ENCODE measurements at places on chromosomes 5 and 9. TPM values are rescaled to one million over a fixed set of nuclear protein-coding genes. Genes with fewer than 3 reads are reported as not detected.

CD14 gene
- 34.7 TPM for total RNA-seq

SPTAN1 gene
- 257 TPM for total RNA-seq

- DNase-seq = no peak
Observed at GRCh38 chr5:64384765-64385164, 121.0 kb upstream of the RGS7BP start.

DNA sequence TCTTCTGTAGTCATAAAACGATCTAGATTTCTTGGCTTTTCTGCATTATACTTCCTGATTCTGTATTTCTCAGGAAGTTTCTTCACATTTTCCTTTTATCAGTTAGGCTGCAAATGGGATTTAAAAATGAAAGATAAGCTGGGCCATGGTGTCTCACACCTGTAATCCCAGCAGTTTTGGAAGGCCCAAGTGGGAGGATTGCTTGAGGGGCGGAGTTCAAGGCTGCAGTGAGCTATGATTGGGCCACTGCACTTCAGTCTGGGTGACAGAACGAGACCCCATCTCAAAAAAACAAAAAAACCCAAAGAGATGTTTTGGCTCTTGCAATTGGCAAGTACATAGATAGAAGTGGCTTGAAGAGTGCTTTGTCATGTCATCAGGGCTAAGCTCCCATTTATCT lies 26.2 kb upstream of the APC start:
- DNase-seq = no peak

GRCh38 chr5:95960667-95961616 lies 709 bp downstream of the ELL2 start:
- peak; percentile 78 for DNase-seq

Data from heart right ventricle (tissue), 16 donors.